HAP-1 (cell line): ENCODE measurements at places on chromosomes 11 and 22.

DNA sequence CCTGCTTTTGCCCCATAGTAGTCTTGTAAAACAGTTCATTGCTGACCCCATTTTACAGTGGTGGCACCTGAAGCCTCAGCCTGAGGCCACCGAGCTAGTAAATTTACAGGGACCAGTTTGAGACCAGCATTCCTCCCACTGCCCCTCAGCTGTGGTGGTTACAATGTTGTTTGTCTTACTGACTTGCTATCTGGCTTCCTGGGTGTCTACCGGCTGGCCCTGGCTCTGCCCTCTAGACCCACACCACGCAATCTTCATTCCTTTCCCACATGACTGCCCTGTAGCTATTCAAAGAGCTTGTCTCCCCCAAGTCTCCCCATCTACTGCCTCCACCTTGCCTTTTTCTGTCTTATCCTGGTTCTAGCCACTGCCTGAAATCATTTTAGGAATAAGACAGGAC, 20.8 kb downstream of the PIK3IP1 start:
- DNase-seq: no peak

DNA sequence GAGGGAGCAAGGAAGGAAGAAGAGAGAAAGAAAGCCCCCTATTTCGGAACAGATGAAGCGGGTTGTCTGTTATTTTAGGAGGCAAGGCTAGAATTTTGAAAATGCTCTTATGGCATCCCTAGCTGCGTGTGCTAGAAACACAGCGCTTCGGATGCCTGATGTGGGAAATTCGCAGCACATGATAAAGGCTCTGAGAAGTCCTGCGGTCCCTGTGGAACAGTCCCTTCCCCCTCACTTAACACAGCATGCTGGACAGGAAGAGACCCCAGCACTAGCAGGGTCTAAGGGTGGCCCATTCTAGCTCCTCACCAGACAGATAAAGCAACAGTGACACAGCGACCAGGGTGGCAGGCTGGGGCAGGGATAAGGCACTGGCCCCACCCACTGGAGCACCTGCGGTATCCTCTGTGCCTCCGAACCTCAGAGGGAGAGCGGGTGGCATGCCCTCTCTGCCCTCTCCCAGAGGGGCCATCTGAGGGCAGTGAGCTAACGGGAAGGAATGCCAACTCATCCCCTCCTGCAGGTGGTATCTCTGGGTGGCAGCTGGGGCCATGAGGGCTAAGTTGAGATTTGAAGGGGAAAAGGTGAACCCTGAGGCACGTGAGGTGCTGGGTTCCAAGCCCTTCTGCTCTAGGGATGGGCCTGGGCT, 75.7 kb downstream of the SCUBE1 start:
- no peak for DNase-seq

DNA sequence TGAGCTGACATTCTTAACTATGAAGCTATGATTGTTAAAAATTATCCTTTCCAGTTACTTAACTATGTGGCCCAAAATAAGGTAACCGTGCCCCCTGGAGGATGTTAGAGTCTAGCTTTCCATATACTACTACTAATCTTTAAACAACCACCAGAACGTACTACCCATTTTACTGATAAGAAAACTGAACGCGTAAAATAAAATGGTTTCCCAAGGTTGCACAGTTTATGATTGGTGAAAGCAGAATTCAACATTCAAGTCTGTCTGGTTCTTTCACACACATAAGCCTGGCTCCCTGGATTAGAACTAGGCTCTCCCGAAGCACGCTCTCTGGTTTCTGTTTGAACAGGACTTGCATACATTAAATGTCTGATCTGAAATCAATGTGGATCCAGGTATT, 437.8 kb upstream of the CCDC90B start:
- DNase-seq: peak; percentile 40

- no peak for DNase-seq
Observed at GRCh38 chr22:44526779-44527126, 28.7 kb upstream of the RTL6 start.

- no peak for DNase-seq
Observed at GRCh38 chr22:48015701-48016100, 1253.3 kb downstream of the TBC1D22A start.
